Testis (tissue), 5 donors: ENCODE measurements at places on chromosomes 3 and 15. TPM values are rescaled to one million over a fixed set of nuclear protein-coding genes. Genes with fewer than 3 reads are reported as not detected.

TRIM42 gene
- total RNA-seq: 12.5 TPM

DNA sequence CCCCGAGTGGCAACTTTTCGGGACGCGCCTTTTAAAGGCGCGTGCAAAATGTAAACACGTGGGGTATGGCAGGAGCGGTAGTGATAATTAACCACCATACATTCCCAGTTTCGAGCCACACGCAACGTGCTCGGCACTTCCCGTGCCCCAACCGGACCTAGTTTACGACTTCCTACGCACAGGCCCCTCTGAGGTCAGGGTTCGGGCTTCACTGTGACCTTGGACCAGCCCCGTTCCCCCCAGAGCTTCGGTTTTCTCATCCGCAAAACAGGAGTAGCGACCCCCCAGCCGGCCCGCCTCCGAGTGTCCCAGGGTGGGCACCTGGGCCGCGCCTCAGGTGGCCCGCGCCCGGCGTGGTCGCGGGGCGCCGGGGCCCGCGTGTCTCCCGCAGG lies 451 bp downstream of the CHCHD4 start:
- peak; percentile 85 for DNase-seq

GRCh38 chr3:128382221-128382807 lies 84.4 kb downstream of the DNAJB8 start:
- peak; percentile 50 for DNase-seq

DNA sequence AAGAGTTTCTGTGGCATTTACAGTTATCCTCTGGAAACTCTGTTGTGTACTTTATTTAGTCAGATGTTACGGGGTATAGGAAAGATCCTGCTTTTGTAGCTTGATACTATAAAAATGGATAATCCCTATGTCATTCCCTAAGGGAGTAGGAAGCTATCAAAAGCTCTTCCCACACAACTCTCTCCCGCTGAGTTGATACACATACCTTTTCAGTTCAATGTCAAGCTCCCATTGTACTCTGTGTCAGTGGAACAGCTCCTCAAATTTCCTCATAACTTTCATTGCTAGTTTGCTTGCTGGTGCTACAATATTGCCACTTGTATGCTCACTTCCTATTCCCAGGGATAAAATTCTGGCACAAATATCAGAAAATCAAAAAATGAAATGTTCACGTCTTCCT lies 893.3 kb upstream of the GBE1 start:
- no peak for DNase-seq
